ENCODE measurements at places on chromosomes 11 and 22. TPM values are rescaled to one million over a fixed set of nuclear protein-coding genes. Genes with fewer than 3 reads are reported as not detected.

DNA sequence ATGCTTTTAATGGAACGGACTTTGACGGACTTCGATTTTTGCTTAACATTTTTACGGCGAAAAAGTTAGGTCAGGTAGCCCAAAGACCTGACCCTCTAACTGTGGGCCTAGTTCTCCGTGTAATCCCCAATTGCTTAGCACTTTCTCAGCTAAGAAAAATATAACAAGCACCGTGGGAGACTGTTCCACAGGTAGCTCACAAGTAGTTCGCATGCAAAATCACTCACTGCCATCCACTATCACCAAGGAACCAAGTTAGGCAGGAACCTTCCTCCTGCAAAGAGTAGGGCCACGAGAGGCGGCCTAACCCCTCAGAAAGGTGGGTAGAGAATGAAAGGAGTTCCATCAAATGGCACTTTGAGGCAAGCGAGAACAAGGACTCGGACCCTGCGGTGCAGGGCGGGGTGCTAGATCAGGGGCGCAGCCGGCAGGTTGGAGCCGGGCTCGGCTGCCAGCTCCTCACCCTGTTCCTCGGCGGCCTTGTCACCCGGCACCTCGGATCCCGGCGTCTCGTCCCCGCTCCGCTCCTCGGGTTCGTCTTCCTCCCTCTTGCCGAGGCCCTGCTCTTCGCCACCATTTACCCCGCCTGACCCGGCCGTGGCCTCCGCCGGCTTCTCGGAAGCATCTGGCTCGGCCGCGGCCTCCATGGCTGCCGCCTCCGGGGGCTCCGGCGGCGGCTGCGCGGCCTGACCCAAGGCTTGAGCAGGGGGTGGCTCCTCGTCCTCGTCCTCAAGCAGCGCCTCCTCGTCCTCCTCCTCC lies 922 bp downstream of the HNRNPUL2 start:
- no peaks in the 10 kb centered on the region for H3K27me3 ChIP-seq
- DNase-seq = peak; percentile 37
- peak overlapping the region; percentile 94 for H3K27ac ChIP-seq
- H3K4me1 ChIP-seq = peaks cover 56% of the 10 kb centered on the region
- H3K4me3 ChIP-seq = peak overlapping the region; percentile 64

- H3K27ac ChIP-seq = no peak overlapping the region
- H3K36me3 ChIP-seq = no peaks in the 10 kb centered on the region
- H3K4me1 ChIP-seq = peaks cover 7% of the 10 kb centered on the region
- H3K27me3 ChIP-seq = no peaks in the 10 kb centered on the region
- no peak for DNase-seq
Observed at GRCh38 chr22:27488456-27489177, 312.9 kb downstream of the MN1 start.

- no peak overlapping the region for H3K27ac ChIP-seq
- peaks cover 78% of the 10 kb centered on the region for H3K36me3 ChIP-seq
- H3K4me3 ChIP-seq = no peak overlapping the region
- DNase-seq = no peak
- H3K27me3 ChIP-seq = no peaks in the 10 kb centered on the region
- no peaks in the 10 kb centered on the region for H3K4me1 ChIP-seq
Observed at GRCh38 chr11:33063326-33063881, 24.0 kb downstream of the TCP11L1 start.

DNA sequence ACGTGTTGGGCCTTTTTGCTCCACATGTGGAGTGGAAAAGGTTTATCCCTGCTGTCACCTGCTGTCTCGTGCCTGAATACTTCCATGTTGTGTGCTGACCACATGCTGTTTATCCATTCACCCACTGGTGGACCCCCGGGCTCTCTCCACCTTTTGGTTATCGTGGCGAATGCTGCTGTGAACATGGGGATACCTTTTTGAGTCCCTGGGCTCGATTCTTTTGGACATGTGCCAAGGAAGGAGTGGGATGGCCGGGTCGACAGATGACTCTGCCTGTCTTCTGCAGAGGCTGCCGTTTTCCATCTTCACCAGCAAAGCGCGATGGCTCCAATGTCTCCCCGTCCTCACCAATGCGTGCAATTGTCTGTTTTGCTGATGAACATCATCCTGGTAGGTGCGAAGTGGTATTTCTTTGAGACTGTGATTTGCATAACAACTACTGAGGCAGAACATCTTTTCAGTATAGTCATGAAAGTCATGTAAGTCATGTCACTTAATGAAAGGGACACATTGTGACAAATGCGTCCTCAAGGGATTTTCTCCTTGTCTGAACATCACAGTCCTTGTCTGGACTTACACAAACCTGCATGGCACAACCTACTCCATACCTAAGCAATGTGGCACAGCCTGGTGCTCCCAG lies 758.7 kb downstream of the BRD1 start:
- DNase-seq = no peak
- H3K27ac ChIP-seq = no peak overlapping the region
- no peaks in the 10 kb centered on the region for H3K36me3 ChIP-seq
- H3K4me3 ChIP-seq = no peak overlapping the region
- H3K27me3 ChIP-seq = peaks cover 31% of the 10 kb centered on the region

DNA sequence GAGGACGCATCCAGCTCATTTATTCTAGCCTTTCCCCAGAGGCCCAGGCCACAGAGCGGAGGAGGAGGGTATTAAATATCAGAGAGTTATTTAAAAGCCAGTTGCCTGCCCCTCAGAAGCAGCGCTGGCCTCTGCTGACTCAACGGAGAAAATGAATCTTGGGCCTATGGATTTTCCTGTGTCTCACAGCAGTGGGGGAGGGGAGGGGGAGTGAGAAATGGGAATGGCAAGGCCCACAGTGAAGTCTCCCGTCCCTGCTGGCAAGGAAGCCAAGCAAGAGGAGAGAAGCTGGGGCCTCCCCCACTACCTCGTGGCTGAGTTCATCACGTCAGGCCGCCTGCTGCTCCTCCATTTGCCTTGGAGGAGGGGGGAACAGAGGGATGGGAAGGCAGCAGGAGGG lies 4.5 kb upstream of the TPBGL start:
- H3K4me1 ChIP-seq = peaks cover 10% of the 10 kb centered on the region
- H3K27ac ChIP-seq = no peak overlapping the region
- H3K36me3 ChIP-seq = no peaks in the 10 kb centered on the region

GRIK4 gene
- not detected for total RNA-seq

SLC7A4 gene
- total RNA-seq = not detected

DNA sequence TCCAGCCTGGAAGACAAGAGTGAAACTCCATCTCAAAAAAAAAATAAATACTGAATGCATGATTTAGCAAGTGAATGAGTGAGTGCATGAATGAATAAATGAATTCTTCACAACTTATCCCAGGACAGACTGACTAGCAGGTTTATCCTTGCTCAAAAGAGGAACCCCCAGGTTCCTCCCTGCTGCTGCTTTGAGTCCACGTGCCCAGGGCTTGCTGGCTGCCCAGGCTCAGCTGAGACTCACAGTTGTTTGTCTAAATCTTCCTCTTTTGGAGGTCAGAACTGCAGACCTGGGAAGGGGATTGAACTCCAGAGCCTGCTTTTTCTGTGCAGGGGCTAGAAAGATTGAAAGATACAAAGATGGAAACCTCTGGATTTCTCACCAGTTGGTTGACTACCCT lies 117.4 kb upstream of the TMEM45B start:
- H3K4me1 ChIP-seq = peaks cover 5% of the 10 kb centered on the region
- no peaks in the 10 kb centered on the region for H3K27me3 ChIP-seq
- H3K4me3 ChIP-seq = no peak overlapping the region
- no peaks in the 10 kb centered on the region for H3K36me3 ChIP-seq
- no peak overlapping the region for H3K27ac ChIP-seq

DNA sequence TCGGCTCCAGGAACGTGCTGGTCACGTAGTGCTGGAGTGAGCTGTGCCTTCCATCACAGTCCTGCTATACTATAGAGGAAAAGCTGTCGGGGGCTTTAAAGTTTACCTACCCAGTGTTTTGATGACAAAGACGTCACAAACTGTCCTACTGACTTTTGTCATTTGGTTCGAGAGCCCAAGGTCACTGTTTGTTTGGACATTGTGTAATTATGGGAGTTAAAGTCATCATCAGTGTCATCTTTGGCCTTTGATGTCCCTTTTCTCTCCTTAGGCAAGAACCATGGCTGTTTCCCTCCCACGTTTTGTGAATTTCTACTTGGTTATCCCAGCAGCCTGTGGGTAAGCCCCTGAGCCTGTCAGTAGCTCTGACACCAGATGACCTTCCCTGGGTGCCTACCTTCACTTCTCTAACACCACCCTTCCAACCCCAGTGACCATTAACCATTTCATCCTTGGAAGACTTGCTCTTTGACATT lies 59.3 kb downstream of the SLC1A2 start:
- H3K4me1 ChIP-seq = peaks cover 44% of the 10 kb centered on the region
- no peaks in the 10 kb centered on the region for H3K36me3 ChIP-seq
- no peak for DNase-seq
- no peak overlapping the region for H3K4me3 ChIP-seq
- no peak overlapping the region for H3K27ac ChIP-seq

- no peak overlapping the region for H3K4me3 ChIP-seq
- H3K27ac ChIP-seq = peak overlapping the region; percentile 74
Observed at GRCh38 chr22:24965822-24966626, 13.5 kb downstream of the KIAA1671 start.

TSSK2 gene
- total RNA-seq = not detected

TYR gene
- not detected for total RNA-seq

CATSPER1 gene
- total RNA-seq = not detected

MMP8 gene
- 0.36 TPM for total RNA-seq

TSKU gene
- total RNA-seq = 16.7 TPM

KCNC1 gene
- total RNA-seq = not detected

GRCh38 chr22:27918341-27919221 lies 475 bp downstream of the PITPNB start:
- no peaks in the 10 kb centered on the region for H3K27me3 ChIP-seq
- peaks cover 20% of the 10 kb centered on the region for H3K4me1 ChIP-seq
- peaks cover 4% of the 10 kb centered on the region for H3K36me3 ChIP-seq
- DNase-seq = peak; percentile 71
- H3K4me3 ChIP-seq = peak overlapping the region; percentile 89
- peak overlapping the region; percentile 96 for H3K27ac ChIP-seq

GRCh38 chr11:75582895-75583717 lies 21.1 kb downstream of the SERPINH1 start:
- DNase-seq = peak; percentile 76
- H3K4me3 ChIP-seq = peak overlapping the region; percentile 74
- no peaks in the 10 kb centered on the region for H3K27me3 ChIP-seq

ZNF214 gene
- 0.76 TPM for total RNA-seq

- H3K27me3 ChIP-seq = peaks cover 12% of the 10 kb centered on the region
- no peak overlapping the region for H3K27ac ChIP-seq
- H3K4me3 ChIP-seq = peak overlapping the region; percentile 71
- H3K36me3 ChIP-seq = no peaks in the 10 kb centered on the region
- peak; percentile 54 for DNase-seq
Observed at GRCh38 chr11:107591378-107592230, 657 bp downstream of the ELMOD1 start.

CHRDL2 gene
- total RNA-seq = 4.7 TPM

SEPTIN3 gene
- total RNA-seq = 0.16 TPM

PTPN5 gene
- 9.3 TPM for total RNA-seq

FAM111A gene
- 4.1 TPM for total RNA-seq

- H3K27me3 ChIP-seq = no peaks in the 10 kb centered on the region
- DNase-seq = no peak
- no peaks in the 10 kb centered on the region for H3K4me1 ChIP-seq
- no peaks in the 10 kb centered on the region for H3K36me3 ChIP-seq
- H3K27ac ChIP-seq = no peak overlapping the region
Observed at GRCh38 chr22:45649809-45650208, 21.8 kb upstream of the ATXN10 start.

KCNE3 gene
- 2.4 TPM for total RNA-seq

- H3K4me1 ChIP-seq = peaks cover 17% of the 10 kb centered on the region
- no peak overlapping the region for H3K4me3 ChIP-seq
- H3K36me3 ChIP-seq = no peaks in the 10 kb centered on the region
- H3K27ac ChIP-seq = no peak overlapping the region
- DNase-seq = peak; percentile 39
- H3K27me3 ChIP-seq = peaks cover 6% of the 10 kb centered on the region
Observed at GRCh38 chr11:69909561-69910518, 90.6 kb upstream of the FGF3 start.

- H3K27me3 ChIP-seq = no peaks in the 10 kb centered on the region
- H3K4me1 ChIP-seq = no peaks in the 10 kb centered on the region
- no peaks in the 10 kb centered on the region for H3K36me3 ChIP-seq
- no peak for DNase-seq
Observed at GRCh38 chr22:40533712-40534378, 102.7 kb downstream of the MRTFA start.

TRIM29 gene
- total RNA-seq = not detected

IL10RA gene
- 9.3 TPM for total RNA-seq

DNA sequence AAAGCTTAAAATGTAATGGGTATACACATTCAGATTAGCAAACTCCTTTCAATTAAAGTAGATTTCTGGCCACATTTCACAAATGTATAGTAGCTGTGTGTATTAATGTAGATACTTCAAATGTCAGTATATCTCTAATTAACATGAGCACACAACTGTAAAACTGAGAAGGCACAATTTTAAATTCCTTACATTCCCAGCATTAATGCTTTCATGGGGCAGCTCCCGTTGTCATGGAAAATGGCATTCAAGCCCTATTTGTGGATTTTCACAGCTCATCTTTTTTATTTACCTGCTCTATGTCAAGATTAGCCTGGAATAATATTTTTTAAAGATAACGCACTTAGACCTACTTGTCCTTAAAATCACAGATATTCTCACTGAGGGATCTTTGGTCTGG lies 113.6 kb upstream of the SOX6 start:
- H3K4me3 ChIP-seq = no peak overlapping the region
- no peak for DNase-seq
- H3K27ac ChIP-seq = no peak overlapping the region
- no peaks in the 10 kb centered on the region for H3K27me3 ChIP-seq
- no peaks in the 10 kb centered on the region for H3K36me3 ChIP-seq

DNA sequence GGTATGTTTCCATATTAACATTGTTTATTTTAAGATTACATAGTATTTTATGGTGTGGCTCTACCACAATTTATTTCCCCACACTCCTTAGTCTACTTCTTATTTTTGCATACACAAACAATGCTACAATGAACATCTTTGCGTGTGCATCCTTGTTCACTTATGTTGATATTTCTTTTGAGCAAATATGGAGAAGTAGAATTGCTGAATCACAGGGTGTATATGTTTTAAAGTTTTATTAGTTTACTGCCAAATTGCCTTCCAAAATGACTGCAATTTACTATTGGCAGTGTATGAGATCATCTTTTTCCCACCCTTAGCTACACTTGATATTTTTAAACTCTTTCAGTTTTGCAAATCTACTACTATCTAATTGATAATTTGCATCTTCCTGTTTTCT lies 38.7 kb upstream of the FAR1 start:
- no peaks in the 10 kb centered on the region for H3K27me3 ChIP-seq
- DNase-seq = no peak
- H3K4me1 ChIP-seq = no peaks in the 10 kb centered on the region
- no peak overlapping the region for H3K27ac ChIP-seq
- H3K36me3 ChIP-seq = no peaks in the 10 kb centered on the region

GRCh38 chr11:36703055-36703404 lies 105.0 kb upstream of the RAG2 start:
- no peaks in the 10 kb centered on the region for H3K4me1 ChIP-seq
- H3K27me3 ChIP-seq = no peaks in the 10 kb centered on the region
- no peak for DNase-seq
- no peak overlapping the region for H3K4me3 ChIP-seq
- H3K36me3 ChIP-seq = no peaks in the 10 kb centered on the region

- H3K27me3 ChIP-seq = no peaks in the 10 kb centered on the region
- H3K4me1 ChIP-seq = peaks cover 6% of the 10 kb centered on the region
- no peaks in the 10 kb centered on the region for H3K36me3 ChIP-seq
- DNase-seq = no peak
- H3K27ac ChIP-seq = peak overlapping the region; percentile 50
Observed at GRCh38 chr11:118099838-118100556, 13.2 kb upstream of the SMIM35 start.

Data from heart left ventricle (tissue), 16 donors.